HAP-1 (cell line): ENCODE measurements at places on chromosomes 11 and 22.

DNA sequence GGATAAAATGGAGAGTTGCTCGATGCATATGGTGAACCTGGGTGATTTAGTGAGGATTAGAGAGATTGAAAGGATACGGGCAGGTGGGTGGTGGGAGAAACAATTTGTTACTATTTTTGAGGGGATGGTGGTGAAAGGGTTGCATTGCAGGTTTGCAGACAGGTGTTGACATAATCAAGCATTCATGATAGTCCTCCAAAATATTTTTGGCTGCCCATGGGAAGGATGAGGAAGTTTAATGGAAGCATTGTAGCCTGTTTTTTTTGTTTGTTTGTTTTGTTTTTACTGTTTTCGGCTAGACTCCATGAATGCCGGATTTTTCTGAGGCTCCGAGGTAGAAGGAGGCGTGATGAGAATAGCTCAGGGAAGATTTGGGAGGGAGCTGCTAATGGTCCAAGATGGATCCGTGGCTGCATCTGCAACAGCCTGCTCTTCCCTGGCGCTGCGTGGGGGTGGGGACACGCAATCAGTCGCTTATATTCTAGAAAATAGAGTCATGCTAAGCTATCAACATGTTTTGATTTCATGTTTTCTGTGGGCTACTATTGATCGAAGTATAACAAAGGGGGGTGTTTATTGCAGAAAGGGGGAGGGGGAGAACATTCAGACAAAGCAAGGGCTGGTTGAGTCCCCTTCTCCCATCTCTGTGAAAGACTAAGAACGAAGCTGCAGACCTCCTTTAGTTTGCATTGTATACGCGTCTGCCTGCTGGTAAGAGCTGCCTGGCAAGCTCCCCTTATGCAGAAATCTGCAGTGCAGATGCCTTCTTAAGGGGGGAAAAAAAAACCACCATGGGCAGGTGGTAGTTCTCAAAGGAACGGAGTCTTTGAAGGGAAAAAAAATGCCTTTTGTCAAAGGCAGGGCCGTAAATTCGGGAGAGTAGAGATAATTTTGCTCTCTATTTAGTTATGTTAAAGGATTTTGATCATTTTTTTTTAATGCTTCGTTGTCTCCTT lies 1.0 kb downstream of the RTN3 start:
- peak; percentile 62 for DNase-seq

DNA sequence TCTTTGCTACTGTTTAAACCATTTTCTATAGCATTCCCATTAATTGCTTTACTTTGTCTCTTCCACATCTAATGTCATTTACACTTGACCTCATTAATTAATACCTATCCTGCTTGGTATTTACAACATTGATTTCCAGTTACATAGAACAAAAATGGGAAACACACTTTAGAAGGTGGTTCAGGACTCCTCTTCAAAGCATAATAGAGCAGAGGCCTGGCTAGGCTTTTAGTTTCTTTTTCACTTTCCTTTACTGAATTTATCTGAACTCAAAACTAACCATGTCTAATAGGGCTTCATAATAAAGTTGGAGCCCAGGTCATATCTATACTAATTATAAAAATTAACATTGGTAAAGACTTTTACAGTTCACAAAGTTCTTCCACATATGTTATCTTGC lies 648.0 kb upstream of the KIRREL3 start:
- no peak for DNase-seq

GRCh38 chr11:103067118-103067517 lies 24.8 kb downstream of the DCUN1D5 start:
- DNase-seq: no peak

DNA sequence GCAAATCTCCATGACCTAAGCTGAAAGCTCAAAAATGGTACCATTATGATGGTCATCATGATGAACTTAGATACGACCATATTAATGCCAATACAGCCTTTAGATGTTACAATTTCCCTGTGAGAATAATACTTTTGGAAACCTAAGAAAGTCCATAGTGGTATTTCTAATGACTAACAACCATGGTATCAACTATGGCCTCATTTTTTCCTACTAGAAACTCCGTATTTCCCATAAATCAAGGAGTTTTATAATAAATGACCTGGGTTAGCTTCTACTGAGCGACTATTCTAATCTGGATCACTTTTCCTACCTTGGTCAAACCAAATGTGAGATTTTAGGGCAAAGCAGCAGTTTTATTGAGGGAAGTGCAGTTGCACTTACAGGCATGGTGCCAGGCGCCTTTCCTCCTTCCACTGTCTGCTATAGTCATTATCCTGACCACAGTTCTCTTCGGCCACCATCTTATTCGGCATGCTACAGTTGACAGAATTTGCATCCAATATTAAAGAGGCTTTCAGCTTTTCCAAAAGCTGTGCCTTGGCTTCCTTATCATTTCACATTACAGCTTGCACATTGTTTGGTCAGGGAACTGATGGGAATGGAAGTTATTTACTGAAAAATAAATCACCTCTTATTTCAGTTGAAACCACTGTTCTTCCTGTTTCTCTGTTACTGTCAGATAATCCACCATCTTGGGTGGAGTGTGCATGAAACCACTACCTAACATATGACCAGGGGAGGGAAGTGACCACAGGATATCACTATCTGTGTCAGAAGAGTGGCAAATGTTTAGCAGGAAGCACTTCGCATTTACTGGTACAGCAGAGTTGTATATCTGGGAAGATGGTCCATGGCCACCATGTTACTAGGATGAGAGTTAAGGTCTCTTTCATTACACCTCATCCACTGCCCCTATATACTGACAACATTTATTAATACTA lies 74.5 kb upstream of the PICALM start:
- DNase-seq: no peak

DNA sequence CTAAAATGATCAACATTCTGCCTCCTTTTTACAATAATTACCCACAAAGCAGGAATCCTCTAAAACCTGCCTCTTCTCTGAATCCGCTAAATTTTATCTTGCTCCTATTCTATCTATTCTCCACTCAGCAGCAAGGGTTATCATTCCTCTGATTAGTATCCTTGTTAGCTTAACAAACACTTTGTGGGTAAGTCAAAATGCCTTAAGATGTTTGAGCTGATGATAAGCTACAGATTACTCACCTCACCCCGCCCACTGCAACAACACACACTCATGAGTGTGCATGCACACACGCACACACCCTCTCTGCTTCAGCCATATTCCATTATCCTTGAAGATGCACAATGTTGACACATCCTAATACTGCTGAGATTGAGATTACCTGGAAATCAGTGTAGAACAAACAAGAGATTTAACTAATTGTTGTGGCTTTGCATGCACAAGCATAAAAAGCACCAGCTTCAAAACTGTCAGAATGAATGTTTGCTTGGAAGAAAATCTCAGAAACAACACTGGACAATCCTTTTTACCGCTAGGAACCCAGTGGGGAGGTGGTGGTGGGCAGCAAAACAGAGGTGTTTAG lies 130.9 kb downstream of the BBOX1 start:
- DNase-seq: no peak

DNA sequence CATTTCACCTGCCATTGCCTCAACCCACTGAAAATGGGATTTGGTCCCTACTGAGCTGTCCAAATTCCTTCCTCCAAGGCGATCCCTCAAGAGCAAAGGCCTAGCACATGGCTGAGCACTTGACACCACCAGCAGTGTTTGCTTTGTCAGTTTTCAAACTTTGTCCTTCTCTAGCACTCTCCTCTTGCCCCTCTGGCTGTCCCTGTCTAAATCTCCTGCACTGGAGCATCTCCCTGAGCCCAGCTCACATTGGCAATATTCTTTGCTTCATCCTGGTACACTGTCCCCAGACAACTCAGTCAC lies 66.6 kb upstream of the FTH1 start:
- no peak for DNase-seq

- peak; percentile 85 for DNase-seq
These were observed 2.1 kb downstream of the PNPLA3 start for GRCh38 chr22:43925433-43926348.

DNA sequence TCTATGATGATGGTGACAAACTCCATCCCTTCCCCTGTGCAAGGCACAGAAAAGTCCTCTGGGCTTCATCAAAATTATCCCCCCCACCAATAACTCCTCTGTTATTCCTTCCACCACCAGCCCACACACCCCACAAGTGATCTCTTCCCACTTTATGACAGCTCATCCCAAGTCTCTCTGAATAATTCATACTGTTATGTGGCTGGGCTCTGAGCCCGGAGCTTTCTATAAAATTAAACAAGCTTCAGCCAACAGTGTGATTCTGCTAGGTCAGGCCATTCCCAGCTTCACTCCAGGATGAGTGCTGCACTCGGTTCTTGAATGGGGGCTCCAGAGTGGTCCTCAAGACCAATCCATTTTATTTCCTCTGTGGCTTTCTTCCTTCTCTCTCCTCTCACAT lies 83.0 kb downstream of the INSC start:
- DNase-seq: no peak

DNA sequence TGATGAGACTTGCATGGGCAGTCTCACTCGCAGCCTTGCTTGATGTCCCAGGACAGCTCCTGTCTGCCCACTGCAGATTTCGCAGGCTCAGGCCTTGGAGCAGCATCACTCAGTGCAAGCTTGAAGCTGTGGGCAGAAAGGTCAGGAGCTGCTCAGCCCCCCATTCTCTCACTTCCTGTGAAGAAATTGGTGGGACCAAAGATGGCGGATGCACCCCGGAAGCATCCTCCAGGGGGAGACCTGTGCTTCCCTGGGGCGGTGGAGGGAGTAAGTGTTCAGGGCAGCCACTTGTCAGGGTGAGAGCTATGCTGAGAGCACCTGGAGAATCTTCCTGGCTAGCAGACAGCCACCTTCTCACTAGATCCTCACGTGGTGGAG lies 11.3 kb downstream of the PLAAT2 start:
- DNase-seq: no peak
